Liver (tissue), 10 donors: ENCODE measurements at places on chromosomes 16 and 17.

DNA sequence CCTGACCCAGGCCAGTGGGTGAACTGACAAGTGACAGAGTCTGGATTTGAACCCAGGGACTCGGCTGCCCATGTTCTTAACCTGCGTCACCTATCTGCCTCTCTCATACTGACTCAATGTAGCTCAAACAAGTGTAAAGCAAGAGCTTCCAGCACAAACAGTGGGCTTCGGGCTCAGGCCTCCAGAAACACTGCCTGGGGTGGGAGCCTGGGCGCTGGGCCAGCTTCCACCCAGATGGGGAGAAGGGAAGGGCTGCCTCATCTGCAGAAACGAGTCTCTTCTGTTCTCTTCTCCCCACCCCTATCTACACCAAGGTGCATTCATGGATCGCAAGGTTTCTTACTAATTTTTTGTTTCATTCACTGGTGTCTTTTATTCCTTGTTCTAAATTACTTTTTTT, 1.3 kb downstream of the CDRT4 start:
- no peak for DNase-seq

DNA sequence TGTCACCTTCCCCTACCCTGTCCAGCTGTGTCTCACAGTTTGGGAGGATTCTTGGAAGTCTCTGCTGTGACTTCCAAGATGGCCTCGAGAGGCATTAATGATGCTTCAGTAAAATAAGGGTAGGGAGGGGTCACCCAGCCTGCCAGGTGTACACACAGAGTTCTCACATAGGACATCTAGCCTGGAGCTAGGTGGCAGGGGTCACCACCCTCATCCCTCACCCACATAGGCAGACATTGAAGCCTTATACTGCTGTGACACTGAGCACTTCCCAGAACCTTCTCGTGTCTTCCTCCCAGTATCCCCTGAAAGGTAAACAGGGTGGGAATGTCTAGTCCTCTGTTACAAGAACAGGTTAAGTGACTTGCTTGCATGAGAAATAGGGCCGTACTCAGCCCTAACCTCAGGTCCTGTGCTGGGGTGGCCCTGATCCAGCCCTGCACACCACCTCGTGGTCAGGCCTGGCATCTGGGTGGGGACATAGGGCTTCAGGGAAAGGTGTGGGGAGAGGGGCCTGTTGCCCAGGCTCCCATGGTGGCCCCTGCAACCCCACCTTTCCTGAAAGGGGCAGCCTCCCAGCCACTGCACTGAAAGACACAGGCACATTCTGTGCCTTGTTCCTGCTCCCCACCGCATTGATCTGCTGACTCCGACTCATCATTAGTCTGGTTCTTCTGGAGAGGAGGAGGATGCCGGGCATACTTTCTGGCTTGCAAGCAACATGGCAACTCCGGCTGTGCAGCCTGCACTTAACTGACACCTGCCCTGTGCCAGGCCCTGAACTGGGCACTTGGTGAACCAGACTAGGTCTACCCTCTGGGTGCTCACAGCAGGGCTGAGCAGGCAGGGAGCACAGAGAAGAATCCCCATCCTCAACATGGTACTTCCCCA, 3.6 kb upstream of the MMP15 start:
- DNase-seq, result no peak

DNA sequence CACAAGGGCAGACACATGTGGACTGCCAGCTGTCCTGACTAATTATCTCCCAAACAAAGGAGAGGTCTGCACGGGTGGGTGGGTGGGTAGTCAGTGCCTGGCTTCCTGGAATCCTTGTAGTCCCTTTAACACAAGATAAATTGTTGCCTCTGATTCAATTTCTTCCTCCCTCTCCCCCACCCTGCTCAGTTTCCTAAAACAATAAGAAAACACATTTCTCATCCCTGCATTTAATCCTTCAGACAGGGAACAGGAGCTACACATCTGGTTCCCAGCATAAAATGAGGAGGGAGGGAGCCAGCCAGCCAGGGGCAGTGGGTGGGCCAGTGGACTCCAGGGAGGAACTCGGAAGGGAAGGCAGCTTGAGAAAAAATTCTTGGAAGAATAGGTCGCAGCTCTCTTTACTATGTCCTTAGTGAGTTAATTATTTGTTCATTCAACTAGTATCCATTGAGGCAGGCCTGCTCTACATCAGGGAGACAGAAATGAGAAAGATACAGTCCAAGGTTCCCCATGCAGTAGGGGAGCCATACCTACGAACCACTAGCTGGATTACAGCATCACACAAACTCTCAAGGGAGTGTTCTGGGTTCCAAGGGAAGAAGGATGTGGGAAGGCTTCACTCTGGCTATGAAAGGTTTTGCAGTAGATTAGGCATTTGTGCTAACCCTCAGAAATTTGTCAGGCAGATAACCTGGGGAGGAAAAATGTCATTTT, 58.3 kb downstream of the CCT6B start:
- DNase-seq, result no peak

- DNase-seq, result no peak
Observed at GRCh38 chr16:8847623-8848022, 21.2 kb downstream of the CARHSP1 start.

DNA sequence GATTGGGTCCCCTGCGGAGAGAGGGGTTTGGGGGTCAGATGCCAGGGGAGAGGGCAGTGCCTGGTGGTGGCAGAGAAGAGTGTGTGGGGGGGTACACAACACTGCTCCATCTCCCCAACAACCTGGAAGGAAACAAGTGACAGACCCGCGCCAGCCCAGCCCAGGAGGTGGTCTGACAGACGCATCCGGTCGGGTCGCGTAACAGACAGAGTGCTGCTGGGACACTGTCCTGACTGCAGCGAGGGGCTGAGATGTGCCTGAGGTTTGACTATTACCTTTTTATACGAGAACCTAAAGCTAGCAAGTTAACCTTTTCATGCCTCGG, 16.2 kb downstream of the UNC13D start:
- no peak for DNase-seq

DNA sequence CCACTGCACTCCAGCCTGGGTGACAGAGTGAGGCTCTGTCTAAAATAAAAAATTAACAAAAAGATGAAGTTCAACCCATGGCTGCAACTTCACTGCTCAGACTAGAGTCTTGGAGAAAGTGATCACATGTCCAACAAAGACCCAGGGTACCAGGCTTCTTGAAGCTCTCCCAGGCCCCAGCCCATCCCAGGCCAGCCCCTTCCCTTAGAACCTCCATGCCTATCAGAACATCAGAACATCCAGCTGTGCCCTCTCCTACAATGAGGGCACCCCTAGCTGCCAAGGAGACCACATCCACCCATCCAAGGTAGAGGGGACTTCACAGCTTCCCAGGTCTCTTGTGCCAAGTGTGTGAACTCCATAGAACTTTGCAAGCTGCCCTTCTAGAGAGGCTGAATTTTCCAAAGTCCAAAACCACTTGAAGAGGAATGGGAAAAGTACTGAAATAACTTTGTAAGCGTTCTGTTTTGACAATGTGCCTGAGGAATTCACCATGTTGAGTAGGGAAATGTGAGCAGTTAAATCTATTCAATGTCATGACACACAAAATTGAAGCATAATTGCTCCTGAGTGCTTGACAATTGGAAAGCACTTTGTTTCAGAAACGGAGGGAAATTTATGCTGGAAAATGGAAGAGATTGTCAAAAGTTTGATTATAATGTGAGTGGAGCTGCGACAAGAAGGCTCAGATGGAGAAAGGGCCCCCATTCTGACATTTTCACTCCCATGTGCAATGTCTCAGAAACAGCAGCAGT, 230.4 kb downstream of the ZNF423 start:
- no peak for DNase-seq

- DNase-seq, result no peak
Observed at GRCh38 chr17:18382441-18383078, 5.0 kb downstream of the EVPLL start.

- DNase-seq, result no peak
Observed at GRCh38 chr16:54544553-54545180, 258.1 kb upstream of the IRX3 start.

- DNase-seq, result no peak
Observed at GRCh38 chr17:58004060-58004459, 3.0 kb downstream of the SRSF1 start.

DNA sequence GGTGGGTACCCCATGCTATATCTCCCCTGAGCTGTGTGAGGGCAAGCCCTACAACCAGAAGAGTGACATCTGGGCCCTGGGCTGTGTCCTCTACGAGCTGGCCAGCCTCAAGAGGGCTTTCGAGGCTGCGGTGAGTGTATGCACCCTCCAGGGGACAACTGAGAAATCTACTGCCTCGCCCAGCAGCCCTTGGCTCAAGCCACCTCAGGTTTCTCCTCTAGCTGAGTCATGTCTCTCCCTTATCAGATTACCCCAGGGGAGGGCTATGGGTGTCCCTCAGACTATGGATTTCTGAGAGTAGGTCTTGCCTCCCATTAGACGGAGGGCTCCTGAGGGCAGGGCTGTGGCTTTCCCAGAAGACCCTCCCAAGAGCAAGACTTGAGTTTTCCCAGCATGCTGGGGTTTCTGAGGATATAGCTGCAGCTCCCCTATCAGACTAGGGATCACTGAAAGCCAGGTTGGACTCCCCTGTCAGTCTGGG, 6.7 kb downstream of the NEK8 start:
- no peak for DNase-seq

- DNase-seq, result no peak
Observed at GRCh38 chr17:81187586-81188490, 21.8 kb upstream of the AATK start.

DNA sequence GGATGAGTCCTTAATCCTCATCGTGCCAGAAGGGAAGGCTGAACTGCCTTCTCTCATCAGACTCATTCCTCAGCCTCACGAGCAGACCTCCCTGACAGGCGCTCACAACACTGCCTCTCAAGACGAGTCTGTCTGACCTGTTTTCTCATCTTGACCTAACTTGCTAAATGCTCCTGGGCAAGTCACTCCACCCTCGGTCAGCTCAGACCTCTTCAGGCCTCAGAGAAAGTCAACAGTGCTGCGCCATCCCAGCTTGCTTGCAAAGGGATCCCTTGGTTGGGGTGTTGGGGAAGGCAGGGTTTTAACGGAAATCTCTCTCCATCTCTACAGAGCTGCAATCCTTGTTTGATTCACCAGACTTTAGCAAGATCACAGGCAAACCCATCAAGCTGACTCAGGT, 15.0 kb downstream of the SERPINF1 start:
- no peak for DNase-seq

- DNase-seq, result no peak
Observed at GRCh38 chr17:73718912-73719311, 74.7 kb upstream of the SDK2 start.

DNA sequence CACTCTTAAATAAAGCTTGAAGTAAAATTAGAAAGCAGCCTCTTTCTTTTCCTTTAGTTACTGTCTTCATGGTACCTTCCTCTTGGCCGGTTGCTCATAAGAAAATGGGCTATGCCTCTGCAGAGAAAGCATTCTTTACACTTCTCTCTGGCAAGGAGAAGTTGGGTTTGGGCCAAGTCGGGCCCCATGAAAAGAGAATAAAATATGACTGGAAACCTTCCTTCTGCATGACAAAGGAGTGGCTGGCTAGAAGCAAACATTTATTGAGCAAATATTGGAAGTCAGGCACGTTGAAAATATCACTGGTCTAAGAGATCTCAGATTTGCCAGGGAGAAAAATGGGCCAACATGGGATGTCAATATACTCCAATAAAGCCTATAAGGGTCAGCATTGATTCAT, 126.1 kb downstream of the CA10 start:
- DNase-seq, result no peak

- DNase-seq, result no peak
Observed at GRCh38 chr17:67628580-67629013, 89.1 kb upstream of the NOL11 start.

DNA sequence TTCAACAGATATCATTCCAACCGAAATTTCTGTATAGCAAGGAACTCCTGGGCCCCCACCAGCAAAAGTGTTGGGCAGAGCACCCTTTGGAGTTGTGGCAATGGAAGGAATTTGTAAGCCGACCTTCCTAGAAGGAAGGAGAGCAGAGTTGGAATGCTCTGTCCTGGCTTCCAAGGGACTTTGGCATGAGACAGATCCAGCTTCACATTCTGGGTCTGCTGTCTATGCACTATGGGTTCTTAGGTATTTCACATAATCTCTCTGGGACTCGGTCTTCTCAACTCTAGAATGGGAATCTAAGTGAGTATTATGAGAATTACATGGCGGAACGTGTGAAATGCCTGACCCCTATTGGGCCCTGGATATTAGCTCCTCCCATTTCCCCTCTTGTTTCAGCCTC, 63.2 kb upstream of the MARCHF10 start:
- DNase-seq, result no peak

DNA sequence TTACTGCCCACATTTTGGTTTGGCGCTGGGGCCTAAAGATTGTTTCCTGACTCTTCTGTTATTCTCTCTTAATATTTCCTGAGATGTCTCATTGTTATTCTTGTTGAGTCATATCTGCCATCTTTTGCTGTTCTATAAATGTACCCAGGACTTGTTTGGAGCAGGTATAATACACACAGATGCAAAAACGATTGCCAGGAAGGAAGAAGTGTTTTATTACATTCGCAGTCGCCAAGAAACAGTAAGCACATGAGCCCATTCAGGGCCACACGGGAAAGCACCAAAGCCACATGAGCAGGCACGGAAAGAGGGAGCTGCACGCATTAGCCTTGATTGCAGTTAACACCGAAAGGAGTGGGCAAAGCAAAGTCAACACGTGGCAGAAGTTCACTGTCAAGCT, 70.2 kb downstream of the ARHGAP44 start:
- DNase-seq, result no peak

DNA sequence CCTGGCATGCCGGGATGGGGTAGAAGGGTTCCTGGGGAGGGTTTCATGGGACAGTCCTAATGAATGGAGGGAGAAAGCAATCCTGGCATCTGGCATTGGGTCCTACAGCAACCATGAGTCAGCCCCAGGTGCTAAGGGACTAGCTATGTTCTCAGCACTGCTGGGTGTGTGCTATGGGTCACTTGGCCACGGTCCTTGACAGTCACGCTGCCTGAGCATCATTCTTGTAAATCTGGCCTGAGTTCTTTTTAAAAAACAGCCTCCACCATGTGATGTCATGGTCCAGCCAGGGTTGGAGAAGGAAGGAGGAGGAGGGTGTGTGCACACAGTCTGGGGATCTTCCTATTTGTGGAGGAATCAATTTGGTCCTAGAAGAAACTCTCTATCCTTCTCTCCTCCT, 6.2 kb upstream of the RAMP2 start:
- DNase-seq, result no peak

DNA sequence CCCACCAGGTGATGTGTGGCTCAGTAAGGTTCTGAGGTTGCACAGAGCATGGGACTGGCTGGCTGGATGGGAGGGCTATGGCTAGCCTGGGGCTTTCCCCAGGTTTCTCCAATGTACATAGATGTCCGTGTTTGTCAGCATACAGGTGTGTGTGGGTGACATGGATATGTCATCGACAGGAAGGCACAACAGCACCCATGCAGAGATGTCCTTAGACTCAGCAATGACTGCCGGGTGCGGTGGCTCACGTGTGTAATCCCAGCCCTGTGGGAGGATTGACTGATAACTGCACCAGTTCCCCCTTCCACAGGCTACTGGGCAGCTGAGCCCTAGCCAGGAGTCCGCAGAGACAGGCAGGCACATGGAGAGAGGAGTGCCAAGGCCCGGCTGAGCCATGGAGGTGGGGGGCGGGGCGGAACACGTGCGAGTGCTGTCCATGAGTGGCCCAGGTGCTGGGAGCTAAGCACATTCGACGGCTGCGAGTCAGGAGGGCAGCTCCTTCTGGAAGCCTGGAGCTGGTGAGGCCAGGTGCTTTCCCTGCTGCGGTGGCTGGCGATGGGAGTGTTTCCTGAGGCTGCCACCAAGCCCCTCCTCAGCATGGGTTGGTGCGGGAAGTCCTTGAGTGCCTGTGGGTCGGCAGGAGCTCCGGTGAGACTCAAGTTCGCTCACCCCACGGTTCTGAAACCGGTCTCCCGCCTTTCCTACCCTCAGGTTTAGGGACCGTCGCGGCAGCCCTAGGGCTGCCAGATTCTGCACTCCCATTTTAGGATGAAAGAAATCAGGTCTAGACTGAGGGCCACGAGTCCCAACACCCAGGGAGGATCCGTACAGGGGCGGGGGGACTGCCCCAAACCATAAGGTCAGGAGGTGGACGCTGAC, 858 bp upstream of the ASPSCR1 start:
- peak; percentile 44 for DNase-seq
